Right lobe of liver (tissue), 6 donors: ENCODE measurements at places on chromosomes 3 and 15. TPM values are rescaled to one million over a fixed set of nuclear protein-coding genes. Genes with fewer than 3 reads are reported as not detected.

The LEKR1 gene
- not detected for total RNA-seq

The UROC1 gene
- 36.9 TPM for total RNA-seq

The ROBO2 gene
- 0.43 TPM for total RNA-seq

The CCR4 gene
- 0.11 TPM for total RNA-seq

The SCAANT1 gene
- total RNA-seq: not detected

The CLDN11 gene
- 1.2 TPM for total RNA-seq

The CDHR4 gene
- not detected for total RNA-seq

The MYL3 gene
- total RNA-seq: 1.2 TPM

The NOX5 gene
- 0.06 TPM for total RNA-seq

The DNAH12 gene
- 0.29 TPM for total RNA-seq
